EH (cell line): ENCODE measurements at places on chromosomes 7 and 10.

DNA sequence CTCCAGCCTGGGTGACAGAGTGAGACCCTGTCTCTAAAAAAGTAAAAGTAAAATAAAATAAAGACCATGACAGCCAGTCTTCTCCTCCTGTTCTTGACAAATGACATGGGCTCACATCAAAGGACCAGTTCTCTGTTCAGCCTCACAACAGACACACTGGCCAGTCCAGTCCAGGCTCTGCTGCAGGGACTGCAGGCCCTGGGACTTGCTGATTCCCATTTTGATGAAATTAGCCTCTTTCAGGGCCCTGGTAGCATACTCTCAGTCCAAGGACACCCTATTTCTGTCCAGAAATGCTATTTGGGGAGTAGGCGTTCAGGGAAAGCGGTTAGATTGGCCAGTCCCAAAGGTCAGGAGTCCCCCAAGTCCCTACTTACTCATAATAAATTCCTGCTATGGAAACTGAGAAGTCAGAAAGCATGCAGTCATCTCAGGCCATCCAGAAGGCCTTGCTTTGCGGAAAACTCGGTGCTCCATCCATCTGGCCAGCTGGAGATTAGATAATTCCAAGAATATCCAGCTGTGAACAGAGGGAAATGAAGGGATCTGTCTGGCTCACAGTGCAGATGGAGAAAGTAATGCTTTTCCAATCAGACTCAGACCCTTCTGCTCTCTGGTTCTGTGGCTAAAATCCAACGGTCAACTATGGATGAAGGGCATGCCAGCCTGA, 74.4 kb downstream of the RAB11FIP2 start:
- no peak for DNase-seq

DNA sequence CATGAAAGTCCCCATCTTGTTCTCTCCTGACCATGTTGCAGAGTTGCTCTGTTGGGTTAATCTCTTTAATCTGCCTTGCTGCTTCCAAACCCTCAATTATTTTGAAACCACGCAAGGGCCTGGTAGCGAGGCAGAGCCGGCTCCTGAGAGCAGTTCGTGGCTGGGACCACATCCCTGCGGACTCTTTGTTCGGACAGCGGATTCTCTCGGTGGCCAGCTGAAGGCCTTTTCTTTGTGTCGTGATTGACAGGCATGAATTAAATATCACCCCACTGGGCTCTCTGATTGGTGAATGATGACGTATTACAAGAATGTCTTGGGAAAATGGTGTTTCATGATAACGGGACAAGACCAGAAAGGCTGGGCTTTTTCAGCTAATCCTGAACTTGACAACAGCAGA, 66.9 kb upstream of the ARHGAP21 start:
- DNase-seq: no peak

- no peak for DNase-seq
Measured at GRCh38 chr7:7979558-7979957, 11.0 kb downstream of the GLCCI1 start.

DNA sequence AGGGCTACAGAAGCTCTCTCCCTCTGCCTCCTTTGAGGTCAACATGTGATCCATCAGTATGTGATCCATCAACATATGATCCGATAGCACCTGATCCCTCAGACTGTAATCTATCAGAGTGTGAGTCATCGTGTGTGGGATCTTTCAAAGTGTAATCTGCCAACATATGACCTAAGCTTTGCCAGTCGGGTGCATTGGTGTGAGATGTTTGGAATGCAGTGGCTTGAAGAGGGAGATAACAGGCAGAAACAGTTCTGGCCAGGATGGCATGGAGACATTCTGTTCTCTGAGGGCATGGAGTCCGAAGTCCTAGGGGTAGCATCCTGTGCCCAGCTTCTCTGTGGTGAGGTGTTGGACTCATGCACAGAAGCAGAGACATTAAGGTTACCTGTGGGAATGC, 217.7 kb upstream of the ETV1 start:
- DNase-seq: no peak

GRCh38 chr10:11611248-11612020, at the start of gene USP6NL:
Gene USP6NL, minus strand, starts transcription at chr10:11611650. Its CDS starts 14,016 bp downstream, at chr10:11597634.
- DNase-seq: peak; percentile 87

DNA sequence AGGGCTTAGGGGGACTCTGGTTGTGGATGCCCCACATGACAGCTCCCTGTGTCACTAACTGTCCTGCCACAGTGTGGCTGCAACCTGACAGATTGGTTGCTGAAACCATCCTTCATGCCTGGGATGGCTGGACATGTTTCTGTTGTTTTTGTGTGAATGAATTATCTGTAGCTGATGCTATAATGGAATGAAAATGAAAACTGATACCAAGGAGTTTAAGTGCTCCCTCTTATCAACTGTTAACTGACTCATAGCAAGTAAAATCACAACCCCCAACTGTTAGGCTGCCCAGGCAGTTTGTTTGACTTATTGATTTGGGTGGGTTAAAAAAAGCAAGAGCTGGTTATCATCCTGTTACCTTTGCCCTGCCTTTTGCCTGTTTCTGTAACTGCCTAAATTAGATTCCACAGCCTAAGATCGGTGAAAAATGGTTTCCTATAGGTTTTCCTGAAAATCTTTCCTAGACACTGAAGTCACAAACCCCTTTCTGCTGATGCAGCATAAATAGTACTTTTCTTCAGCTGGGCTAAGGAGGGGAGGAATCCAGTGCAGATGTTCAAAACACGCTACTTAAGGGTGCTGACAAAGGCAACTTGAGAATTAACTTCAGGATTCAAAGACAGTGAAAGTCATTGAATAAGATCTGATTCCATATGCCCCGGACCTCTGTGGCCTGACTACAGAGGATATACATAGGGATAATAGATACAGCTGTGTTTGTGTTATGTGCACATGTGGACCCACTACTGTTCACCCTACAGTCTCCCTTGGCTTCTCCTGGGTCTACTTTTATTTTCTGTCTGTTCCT, 5.7 kb downstream of the FRAT2 start:
- no peak for DNase-seq

DNA sequence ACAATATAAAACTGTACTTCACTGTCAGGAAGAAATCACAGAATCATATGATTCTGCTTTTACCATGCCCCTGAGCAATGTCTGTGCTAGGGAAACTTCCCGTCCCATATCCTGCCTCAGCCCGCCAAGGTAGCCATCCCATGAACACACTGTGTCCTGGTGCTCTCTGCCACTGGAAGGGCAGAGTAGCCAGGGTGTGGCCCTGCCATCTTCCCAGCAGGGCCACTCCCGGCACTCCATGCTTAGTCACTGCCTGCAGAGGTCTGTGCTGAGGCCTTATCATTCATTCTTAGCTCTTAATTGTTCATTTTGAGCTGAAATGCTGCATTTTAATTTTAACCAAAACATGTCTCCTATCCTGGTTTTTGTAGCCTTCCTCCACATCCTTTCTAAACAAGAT, 31.8 kb downstream of the AP3M1 start:
- peak; percentile 50 for DNase-seq

GRCh38 chr7:41085244-41085643, 617.6 kb downstream of the INHBA start:
- DNase-seq: peak; percentile 77

DNA sequence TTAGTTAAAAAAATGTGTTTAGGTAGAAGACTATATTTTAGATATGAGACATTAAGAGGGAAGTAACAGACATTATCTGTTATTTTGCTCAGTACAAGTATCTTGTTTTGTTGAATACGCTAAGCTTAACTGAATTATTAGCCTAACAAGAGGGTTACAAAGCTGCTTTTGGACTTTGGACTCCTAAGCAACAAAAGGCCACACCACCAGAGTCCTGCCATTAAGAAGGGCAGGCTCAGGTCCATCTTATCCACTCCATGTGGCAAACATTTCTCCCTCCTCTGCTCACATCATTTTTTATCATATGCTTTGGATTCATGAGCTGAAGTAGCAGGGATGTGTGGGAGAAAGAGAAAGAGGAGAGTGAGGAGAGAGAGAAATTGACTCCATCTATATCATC, 33.5 kb downstream of the OSBPL3 start:
- DNase-seq: no peak

GRCh38 chr10:24128066-24128730, 80.7 kb upstream of the KIAA1217 start:
- no peak for DNase-seq

DNA sequence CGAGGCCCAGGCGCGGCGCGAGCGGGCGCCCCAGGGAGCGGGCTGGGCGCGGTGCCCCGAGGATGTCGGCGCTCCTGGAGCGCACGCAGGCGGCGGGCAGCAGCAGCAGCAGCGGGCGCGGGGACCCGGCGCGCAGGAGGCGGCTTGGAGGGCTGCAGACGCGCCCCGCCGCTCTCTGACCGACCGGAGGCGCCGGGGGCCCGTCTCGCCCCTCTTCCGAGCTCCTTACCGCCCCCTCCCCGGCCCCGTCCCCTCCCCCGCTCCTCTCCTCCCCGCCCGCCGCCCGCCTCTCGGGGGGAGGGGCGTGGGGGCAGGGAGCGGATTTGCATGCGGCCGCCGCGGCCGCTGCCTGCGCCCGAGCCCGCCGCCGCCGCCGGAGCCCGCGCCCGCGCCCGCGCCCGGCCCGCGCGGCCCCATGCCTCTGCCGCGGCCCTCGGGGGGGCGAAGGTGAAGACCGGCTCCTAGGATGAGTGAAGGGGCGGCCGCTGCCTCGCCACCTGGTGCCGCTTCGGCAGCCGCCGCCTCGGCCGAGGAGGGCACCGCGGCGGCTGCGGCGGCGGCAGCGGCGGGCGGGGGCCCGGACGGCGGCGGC, at the start of gene NRG3:
TSS of gene NRG3 (plus strand) at position 320 of the 592 bp plus-strand sequence.
- DNase-seq: no peak

DNA sequence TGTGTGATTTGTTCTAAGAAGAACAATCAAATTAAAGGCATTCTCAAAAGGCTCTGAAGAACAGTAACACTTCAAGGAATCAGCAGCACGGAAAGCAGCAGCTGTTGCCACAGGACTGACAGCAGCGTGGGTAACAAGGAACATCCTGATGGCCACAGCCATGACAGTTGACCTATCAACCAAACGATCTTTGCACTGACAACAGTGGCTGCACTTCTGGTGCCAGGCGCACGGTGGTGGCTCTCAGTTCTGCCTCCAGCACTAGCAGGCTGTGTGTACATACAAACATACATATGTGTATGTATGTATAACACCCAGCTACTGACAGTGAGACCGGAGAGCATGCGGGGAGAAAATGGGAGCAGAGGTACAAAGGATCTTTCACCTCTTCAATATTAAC, 114.1 kb downstream of the ZFAND4 start:
- DNase-seq: no peak

DNA sequence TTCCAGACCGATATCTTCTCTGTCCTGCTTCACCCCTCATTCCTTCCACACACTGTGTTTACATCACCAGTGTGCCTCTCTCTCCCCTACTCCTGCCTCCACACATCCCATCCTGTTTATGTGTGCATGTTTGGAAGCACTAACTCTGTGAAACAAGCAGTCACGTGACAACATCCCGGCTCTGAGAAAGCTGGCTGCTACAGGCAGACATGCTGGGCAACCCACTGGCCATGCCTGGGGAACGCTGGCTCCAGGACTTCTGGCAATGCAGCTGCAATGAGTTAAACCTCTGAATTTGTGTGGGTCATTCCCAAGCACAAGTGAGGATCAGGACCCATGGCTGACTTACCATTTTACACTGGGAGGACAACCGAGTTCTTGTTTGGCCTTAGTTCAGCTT, 74.0 kb downstream of the WNT2 start:
- peak; percentile 46 for DNase-seq

- no peak for DNase-seq
Measured at GRCh38 chr10:22673785-22674572, 40.4 kb downstream of the PIP4K2A start.

- DNase-seq: peak; percentile 76
Measured at GRCh38 chr7:128387216-128388144, 22.3 kb downstream of the IMPDH1 start.

DNA sequence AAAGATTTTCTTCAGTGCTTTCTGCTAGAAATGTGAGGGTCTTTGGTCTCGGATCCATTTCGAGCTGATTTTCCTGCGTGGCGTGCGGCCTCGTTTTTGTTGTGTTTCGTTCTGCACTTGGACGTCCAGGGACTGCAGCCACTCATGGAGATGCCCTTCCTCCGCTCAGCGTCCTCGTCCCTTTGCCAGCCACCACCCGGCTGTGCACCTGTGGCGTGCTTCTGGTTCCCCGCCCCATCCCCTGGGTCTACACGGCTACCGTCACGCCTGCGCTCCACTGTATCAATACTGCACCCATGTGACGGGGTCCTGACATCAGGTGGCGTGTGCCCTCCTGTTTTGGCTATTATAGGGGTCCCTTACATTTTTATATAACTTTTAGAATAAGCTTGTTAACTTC, 42.7 kb upstream of the NKX6-2 start:
- DNase-seq: no peak

DNA sequence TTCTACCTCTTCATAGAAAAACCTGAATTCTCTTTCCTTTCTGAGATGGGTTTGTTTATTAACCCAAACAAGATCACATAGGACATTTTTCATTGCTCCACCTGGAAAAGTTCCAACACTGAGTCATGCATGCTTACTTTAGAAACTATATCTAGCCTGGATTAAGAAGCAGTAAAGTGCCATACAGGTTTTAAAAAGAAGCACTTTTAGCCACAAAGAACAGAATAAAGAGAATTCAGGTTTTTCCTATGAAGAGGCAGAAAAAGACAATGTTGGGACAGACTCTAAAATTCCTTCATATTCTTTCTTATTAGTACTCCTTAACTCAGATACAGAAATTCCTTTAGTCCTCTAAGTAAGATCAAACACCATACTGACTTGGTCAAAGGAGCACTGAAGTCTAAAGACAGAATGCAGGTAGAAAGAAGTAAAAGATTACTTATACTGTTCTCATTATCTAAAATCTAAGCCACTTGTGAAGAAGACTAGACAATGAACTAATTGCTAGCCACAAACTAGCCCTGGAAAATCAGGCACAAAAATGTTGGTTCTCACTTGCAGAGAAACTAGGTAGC, 241.3 kb downstream of the ANK3 start:
- DNase-seq: peak; percentile 72

GRCh38 chr7:129779602-129780256, 168.2 kb downstream of the NRF1 start:
- no peak for DNase-seq

DNA sequence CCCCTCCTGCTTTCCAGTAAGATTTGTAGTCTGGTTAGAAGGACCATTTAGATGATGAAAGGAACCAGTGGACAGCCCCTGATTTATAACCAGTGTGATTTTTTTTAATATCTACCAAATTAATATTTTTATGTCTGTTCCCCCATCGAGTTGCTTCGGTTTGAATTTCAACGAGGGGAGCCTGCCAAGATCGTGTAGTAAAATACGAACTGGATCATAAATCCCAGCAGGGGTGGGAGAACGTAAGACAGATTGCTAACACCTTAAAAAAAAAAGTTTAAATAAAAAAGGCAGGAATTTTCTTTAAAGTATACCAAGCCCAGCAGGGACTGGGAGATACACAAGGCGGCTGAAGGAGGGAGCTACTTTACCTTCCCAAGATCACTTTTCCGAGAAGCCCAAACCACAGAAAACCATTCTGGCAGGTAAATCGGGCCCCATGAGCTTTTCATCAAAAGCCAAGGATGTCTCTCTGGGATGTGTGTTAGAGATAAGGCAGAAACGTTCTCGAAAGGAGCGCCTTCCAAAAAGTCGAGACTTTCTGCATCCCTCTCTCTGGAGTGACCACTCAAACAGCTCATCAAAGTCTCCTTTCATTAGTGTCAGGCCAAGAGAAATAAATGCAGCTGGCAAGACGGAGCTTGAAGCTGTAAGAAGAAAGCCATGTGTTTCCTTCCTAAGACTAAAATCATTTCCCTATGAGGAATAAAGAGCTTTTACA, 270.5 kb upstream of the NFE2L3 start:
- DNase-seq: no peak
